Peyer's patch (tissue), 4 donors: ENCODE measurements at places on chromosomes 12 and 14. TPM values are rescaled to one million over a fixed set of nuclear protein-coding genes. Genes with fewer than 3 reads are reported as not detected.

DNA sequence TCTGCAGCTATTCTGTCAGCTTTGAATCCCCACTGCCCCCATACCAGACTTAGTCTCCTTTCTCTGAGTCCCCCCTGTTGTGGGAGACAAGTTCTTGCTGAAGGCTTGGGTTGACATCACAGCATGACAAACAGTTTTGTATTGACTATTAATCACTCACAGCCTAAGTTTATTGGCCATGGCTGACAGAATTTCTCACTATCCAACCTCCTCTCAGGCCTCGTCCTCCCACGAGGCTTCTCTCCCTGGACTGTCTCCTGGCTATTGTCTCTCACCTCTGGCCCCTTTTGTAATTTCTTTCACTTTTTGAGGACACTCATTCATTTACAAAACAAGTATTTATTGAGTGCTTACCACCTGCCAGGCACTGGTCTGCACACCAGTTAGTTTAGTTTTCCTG lies 35.2 kb upstream of the DCD start:
- no peak for DNase-seq

The IL31 gene
- not detected for total RNA-seq

GRCh38 chr14:54730156-54730961 lies 163.4 kb downstream of the SAMD4A start:
- DNase-seq: no peak

GRCh38 chr12:115574826-115575225 lies 702.7 kb downstream of the MED13L start:
- no peak for DNase-seq

DNA sequence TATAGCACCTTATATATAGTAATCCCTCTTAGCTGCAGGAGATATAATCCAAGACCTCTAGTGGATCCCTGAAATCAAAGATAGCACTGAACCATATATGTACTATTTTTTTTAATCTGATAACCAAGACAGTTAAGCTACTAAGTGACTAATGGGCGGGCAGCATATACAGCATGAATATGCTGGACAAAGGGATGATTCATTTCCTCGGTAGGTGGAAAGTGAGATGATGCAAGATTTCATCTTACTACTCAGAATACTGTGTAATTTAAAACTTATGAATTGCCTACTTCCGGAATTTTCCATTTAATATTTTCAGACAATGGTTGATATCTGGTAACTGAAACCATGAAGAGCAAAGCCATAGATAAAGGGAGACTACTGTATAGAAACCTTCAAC lies 36.2 kb downstream of the PRMT8 start:
- no peak for DNase-seq

DNA sequence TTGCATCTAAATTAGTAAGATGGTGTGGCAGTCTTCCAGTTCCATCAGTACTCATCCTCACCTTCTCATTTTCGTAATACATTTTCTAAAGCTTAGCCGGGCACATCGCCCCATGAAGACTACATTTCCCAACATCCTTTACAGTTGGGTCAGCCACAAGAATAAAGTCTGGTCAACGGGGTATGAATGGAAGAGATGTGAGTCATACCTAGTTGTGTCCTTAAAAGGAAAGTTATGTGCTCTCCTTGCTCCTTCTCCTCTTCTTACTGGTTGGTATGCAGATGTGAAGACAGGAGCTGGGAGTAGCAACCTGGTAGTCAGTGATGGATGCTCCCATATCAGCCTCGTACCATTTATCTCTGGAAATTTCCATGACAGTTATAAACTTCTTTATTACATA lies 35.9 kb upstream of the EGLN3 start:
- DNase-seq: no peak

GRCh38 chr14:51880835-51881580 lies 20.6 kb downstream of the GNG2 start:
- DNase-seq: no peak

The GCH1 gene
- 28.7 TPM for total RNA-seq

DNA sequence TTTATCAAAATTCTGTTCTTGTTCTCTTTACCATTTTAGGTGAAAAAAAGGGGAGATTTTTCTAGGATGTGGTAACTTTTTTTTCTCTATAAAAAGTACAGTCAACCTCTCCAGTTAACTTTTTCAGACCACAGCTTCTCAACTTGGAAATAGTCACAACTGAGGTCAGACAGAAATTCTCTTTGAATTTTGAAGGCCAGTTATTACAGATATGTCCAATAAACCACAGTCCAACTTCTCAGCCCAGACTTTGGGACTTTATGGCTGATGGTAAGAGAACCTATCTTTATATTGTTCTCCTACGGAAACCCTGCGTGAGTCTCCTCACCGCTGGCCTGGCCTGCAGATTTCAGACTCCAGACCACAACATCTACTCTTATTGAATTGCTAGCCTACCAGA lies 176.7 kb downstream of the DACT1 start:
- no peak for DNase-seq

- DNase-seq: no peak
Observed at GRCh38 chr12:112514926-112515642, 96.3 kb downstream of the PTPN11 start.

GRCh38 chr12:108633534-108634248 lies at the start of gene SELPLG:
TSS of gene SELPLG (minus strand) at chr12:108633894. CDS start at chr12:108624307, 9,587 bp downstream.
- DNase-seq: peak; percentile 96

GRCh38 chr12:52166672-52167071 lies 25.1 kb downstream of the KRT80 start:
- no peak for DNase-seq

DNA sequence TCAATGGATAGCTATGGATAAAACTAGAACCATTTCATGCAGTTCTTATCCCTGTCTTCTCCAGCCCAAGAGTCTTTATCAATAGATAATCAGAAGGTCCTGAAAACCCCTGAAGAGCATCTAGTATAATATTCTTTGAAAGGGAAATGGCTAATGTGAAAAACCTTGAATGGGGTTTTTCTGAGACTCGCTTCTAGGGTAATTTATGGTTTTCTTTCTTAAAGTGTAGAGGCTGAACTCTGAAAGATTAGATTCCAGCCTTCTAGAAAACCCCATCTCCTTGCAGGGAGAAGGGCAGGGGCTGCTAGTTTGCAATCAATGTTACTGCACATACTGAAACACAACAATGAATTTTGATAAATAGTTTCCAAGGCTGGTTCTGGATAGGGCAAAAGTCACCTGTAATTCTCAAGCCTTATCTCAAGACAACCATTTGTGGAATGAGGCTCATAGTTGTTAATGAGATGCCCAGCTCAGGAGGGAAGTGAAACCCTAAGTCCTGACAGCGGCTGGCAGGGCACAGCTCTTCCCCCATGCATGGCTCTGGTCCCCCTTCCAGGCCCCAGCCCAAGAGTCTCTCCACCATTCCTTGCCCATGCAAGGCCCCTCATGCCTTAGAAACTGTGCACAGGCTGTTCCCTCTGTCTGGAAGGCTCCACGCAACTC lies 33.7 kb upstream of the PYGL start:
- no peak for DNase-seq

DNA sequence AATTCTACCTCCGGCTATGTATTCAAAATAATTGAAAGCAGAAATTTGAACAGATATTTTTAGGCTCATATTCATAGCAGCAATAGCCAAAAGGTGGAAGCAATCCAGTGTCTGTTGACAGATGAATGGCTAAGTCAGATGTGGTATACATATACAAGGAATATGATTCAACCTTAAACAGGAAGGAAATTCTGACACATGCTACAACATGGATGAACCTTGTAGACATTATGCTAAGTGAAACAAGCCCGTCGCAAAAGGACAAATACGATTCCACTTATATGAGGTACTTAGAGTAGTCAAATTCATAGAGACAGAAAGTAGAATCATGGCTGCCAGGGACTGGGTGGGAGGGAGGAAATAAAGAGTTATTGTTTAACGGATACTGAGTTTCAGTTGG lies 331.6 kb downstream of the PCNX1 start:
- DNase-seq: no peak

GRCh38 chr14:99863059-99863458 lies 69.8 kb downstream of the EML1 start:
- no peak for DNase-seq

GRCh38 chr14:86532219-86532618 lies 1002.3 kb downstream of the FLRT2 start:
- DNase-seq: no peak

- DNase-seq: no peak
Observed at GRCh38 chr14:33539918-33540357, 410.9 kb downstream of the EGLN3 start.
